NCI-H1417 treated with DMSO at 0.1 percent for 48 hours (cell line): ENCODE measurements at places on chromosomes 5 and 9.

GRCh38 chr9:34579104-34579807 lies 10.3 kb downstream of the CNTFR start:
- no peak for DNase-seq

DNA sequence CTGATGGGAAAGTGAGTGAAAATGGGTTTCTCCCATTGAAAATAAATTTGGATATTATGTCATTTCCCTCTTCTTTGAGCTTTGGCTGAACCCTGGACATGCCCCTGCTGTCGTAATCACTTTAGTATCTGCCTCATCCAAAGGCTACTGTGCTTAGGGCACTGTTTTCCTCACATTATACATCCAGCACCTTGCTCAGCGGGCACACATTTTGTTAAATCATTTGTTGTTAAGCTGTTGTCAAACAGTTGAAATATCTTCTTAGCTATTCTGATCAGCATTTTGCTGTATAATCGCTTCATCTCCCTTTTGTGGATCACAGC lies 352.7 kb upstream of the CD180 start:
- no peak for DNase-seq

GRCh38 chr5:11322133-11322532 lies 561.1 kb upstream of the DAP start:
- no peak for DNase-seq

- DNase-seq: no peak
Measured at GRCh38 chr9:2228132-2228531, 213.0 kb downstream of the SMARCA2 start.

DNA sequence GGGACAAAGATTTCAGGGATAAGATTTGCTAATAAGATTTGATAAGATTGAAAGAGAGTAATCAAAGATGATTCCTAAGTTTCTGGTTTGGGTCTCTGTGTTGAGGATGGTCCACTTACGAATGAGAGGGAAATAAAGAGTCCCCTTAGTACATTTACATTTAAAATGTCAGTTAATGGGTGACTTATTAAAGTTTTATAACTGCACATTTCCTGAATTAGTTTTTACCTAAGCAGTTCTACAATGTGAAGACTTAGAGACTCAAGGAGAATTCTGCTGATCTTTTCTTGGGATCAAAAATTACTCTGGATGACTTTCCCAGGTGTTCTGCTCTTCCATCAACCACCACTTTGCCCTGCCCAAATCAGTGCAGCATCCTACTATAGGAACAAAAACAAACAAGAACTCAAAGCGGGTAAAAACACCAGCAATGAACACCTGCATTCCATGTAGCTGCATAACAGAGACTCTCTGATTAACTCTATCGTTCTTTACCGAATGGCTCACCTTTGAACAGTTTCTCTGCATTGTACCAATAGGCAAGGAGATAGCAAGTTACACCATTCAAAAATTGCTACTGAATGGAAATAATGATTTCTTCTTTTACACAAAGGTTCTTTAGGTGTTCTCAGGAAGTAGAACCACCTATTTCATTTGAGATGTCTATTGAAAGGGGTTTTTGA lies 65.3 kb downstream of the PRLR start:
- DNase-seq: no peak

DNA sequence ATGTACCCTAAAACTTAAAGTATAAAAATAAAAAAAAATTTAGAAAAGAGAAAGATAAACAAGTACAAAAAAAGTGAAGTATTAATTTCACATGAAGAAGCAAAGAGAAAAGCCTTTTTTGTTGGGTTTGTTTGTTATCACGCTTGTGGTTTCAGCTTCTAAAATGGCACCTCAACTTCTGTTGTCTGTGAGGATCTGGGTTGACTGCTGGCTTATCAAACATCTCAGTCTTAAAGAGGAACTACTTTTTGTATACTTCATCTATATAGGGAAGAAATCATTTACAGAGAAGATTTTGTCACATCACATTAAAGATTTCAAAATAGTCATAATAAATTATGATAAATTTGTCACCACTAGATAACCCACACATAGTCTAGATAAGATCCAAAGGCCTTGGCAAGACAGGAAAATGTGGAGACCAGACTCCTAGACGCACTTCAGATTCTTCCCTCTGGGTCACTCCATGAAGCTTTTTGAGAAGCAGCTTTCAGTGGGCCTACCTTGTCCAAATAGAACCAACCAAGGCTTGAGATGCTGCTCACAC lies 8.8 kb upstream of the ADGRV1 start:
- no peak for DNase-seq

- DNase-seq: peak; percentile 18
Measured at GRCh38 chr5:44774279-44774880, 34.4 kb upstream of the MRPS30 start.

DNA sequence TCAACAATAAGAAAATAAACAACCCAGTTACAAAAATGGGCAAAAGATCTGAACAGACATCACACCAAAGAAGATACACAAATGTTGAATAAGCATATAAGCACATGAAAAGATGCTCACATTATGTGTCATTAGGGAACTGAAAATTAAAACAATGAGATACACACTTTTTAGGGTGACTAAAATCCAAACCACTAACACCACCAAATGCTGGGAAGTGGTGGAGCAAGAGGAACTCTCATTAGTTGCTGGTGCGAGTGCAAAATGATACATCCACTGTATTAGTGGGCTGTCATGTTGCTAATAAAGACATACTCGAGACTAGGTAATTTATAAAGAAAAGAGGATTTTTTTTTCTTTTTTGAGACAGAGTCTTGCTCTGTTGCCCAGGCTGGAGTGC lies 329.1 kb downstream of the TMEM38B start:
- no peak for DNase-seq

GRCh38 chr9:84874596-84874995 lies 205.1 kb downstream of the NTRK2 start:
- DNase-seq: no peak

- no peak for DNase-seq
Measured at GRCh38 chr5:92508271-92508670, 1072.7 kb downstream of the NR2F1-AS1 start.

- DNase-seq: peak; percentile 1
Measured at GRCh38 chr9:92294297-92294676, 790 bp upstream of the IARS1 start.

DNA sequence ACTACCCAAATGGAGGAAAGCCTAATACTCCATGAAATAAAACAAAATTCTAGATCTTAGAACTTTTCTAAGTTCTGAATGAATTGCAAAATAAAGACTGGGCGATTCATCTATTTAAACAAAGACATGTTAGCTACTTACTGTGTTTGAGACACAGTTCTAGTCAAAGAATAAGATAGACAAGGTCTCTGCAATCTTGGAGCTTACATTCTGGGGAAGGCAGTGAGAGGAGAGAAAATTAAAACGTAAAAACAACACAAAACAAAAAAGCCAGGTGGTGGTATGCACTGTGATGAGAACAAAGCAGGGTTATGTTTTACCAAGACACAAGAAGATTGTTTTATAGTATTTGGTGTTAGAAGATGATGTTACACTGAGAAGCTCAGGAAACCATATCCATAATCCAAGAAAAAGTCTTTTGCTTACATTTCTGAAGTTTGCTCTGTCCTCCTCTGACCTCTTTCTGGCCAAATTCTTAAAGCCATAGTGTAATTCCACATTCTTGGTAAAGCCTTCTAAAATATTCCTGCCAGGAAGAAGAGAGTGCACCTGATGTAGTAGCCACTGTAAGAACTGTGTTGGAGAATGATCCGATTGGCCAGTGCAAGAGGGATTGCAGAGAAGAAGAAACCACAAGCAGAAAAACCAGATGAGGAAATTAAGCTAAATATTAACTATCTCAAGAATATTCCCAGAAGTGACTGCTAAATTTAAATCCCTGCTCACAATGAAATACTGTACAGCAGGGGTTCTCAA lies 218.4 kb downstream of the PCSK1 start:
- DNase-seq: no peak

GRCh38 chr5:57859626-57860025 lies 377.0 kb upstream of the ACTBL2 start:
- no peak for DNase-seq

DNA sequence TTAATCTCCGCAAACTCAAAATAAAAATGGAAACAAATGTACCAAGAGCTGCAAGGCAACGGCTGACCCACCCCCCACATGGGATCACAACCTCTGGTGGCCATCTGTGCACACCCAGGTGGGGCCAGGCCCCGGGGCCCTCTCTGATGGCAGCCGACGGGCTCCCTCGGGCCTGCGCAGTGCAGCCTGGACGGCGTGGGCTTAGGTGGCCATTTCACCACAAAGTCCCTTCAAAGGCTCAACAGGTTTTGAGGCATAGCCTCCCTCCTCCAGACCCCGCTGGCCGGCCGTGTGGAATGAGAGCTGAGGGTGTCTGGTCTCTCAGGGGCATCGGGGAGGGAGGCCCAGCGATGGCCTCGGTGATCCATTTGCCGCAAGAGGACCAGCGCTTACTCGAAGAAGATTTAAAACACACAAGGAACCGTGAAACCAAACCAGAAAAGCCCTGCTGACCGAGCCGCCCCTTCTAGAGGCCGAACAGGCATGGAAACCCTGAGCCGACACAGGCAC lies 42.7 kb upstream of the CEP72 start:
- DNase-seq: no peak

DNA sequence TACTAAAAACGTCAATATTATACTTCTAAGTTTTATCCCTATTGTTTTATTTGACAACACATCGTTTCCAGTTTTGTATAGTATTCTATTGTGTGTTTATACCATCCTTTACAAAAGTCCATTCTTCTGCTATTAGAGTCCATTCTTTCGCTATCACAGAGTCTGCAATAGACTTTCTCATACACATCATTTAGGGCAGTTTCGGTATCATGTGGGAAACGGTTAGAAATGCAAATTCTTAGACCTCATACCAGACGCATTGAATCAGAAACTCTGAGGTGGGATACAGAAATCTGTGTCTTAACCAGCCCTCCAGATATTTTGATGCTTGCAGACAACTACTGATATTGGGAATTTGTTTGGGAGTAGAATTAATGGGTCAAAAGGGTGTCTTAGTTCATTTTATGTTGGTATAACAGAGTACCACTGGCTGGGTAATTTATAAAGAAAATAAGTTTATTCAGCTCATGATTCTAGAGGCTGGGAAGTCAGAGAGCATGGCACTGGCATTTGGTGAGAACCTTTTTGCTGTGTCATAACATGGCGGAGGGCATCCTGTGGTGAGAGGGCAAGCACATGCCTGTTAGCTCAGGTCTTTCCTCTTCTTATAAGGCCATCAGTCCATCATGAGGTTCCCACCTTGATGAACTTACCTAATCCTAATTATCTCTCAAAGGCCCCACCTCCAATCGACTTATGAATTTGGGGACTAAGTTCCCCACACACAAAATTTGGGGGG lies 21.1 kb downstream of the CARTPT start:
- DNase-seq: no peak

- DNase-seq: no peak
Measured at GRCh38 chr9:129750013-129750638, 2.7 kb downstream of the PTGES start.

DNA sequence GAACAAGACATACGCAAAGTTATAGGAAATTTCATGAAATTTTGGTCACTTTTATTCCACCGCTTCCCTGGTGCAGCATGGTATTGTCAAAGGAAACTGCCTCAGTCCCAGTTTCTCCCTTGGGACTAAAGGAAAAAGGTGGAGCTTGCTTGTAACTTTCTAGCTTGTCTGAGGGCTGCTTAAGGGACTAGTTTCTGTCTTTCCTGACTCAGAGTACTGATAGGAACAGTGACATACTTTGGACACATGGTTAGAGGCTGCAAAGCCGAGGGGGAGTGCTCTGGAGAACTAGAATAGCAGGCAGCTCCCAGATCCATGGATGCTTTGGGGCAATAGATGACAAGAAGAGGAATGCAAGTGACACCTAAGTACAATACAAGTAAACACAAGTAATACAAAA lies 136.7 kb downstream of the CDC42SE2 start:
- no peak for DNase-seq

DNA sequence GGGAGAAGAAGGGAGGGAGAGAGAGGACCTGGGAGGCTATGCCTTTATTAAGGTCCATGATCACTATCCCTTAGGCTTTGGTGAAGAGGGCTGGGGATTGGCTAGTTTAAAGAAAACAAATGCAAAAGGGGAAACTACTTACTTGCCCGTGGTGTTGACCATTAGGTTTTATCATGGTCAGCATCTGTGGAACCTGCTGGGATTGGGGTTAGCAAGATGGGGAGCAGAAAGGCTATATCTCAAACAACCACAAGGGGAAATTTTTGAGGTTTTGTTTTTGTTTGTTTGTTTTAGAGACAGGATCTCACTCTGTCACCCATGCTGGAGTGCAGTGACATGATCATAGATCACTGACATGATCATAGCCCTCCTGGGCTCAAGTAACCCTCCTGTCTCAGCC lies 9.0 kb upstream of the RAD23B start:
- no peak for DNase-seq

DNA sequence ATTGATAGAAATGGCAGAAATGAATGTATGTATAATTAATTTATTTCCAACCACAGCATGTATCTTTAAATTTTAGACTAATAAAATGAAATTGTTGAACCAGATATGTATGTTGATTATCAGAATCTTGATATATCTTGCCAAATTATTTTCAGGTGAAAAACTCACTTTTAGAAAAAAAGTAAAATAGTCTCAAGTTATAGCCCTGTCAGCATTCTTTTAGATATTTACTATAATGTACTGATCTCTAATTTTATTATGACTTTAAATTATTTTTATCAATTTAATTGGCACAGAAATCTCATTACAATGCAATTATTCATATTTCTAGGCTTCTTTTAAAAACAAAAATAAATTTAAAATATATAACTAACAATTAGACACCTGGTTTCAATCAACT lies 1990.4 kb upstream of the CDH6 start:
- no peak for DNase-seq

- DNase-seq: no peak
Measured at GRCh38 chr9:124661271-124661670, 109.8 kb downstream of the NR6A1 start.

- no peak for DNase-seq
Measured at GRCh38 chr5:34057118-34057517, 14.1 kb upstream of the C1QTNF3 start.

- no peak for DNase-seq
Measured at GRCh38 chr9:76626141-76626540, 138.1 kb upstream of the PCA3 start.

DNA sequence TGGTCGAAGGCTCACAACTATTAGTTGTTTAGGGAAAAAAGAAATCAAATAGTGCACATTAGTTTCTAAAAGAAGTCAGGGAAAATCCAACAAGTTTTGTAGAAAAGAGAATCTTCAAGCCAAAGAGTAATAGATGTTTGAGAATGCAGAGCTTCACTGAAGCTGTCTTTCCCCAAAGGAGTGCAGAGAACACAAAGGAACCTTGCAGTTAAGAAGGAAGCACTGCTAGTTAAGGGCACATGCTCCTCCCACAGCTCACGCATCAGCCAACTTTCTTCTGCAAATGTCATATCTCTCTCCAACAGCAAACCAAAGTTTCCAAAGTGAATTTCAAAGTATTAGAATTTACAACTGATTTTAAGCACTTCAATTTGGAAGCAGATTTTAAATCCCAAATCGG lies 116.4 kb upstream of the FST start:
- DNase-seq: no peak
